ENCODE measurements at places on chromosomes 13 and 19.
A peak's percentile ranks its signal among the peaks of the same experiment; 100 is the strongest.

DNA sequence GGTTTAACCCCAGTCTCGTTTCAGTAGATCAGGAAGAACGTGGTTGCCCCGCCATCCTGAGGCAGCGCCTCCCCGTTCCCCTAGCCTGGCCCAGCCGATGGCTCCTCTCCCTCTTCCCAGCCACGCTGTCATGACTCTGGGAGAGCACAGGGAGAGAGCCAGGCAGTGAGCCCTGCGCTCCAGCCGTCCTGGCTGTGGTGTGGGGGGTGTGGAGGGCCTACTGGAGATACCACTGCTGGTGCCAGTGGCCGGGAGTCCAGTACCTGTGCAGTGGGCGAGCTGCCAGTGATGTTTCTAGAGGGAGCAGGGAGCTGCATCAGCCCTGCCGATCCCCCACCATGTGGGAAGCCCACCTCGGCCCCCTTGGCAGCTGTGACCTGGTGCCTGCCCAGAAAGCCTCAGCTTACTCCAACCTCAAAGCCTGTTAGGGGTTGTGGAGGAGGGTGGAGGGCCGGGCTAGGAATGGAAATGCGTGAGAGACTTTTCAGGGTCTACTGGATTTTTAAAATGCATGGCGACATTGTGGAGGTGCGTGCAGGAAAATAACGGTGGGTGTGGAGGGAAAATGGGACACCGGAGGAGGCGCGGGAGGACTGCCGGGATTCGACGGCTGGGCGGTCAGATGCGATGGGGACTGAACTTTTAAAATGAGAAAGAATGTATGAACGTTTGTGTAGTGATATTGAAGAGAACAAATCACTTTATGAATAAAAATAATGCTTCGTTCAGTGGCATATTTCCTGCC, 4.9 kb downstream of the TEX29 start:
- DNase-seq: no peak

- no peak for DNase-seq
Measured at GRCh38 chr13:51043310-51043709, 67.8 kb downstream of the C13orf42 start.

- DNase-seq: peak; percentile 56
Measured at GRCh38 chr19:5578097-5578846, 10.5 kb upstream of the TINCR start.

DNA sequence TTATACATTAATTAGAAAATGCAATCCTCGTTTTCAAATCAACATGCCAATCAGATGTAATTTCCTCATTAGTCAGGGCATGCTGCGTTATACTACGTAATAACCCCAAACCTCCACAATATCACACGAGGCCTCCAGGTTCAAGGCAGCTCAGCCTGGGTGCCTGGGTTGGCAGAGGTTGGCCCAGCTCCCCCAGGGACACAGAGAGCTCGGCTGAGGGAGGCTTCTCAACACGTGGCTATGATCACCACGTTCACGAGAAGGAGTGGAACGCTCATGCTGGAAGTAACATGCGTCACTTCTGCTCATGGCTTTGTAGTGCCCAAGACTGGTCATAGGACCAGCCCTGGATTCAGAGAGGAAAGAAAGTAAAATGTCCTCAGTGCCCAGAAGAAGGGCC, 144.9 kb upstream of the SOX1 start:
- no peak for DNase-seq

DNA sequence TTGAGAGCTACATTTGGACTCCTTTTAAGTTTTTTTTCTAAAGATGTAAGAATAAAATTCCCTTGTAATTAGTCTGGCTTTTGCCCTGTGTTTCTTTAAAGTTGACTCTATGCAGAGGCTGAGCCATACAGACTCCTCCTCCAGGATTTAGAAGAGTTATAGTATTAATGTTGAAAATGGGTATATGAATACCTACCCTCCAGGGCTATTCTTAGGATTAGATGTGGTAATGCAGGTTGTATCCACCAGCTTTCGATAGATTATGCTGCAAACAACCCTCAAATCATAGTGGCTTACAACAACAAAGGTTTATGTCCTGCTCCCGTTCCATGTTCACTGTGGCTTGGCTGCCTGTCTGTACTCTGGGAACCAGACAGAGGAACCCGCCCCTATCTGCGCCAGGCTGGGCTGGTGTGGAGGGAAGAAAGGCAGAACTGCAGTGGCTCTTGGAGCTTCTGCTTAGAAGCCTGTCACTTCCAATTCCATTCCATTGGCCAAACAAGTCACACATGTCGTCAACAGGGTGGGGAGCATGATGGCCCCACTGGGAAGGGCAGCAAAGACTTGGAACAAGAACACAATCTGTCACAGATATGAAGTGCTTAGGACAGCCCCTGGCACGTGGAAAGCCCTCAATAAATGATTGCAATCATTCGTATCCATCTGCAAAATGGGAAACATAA, 290.8 kb downstream of the FOXO1 start:
- DNase-seq: no peak
